ENCODE measurements at places on chromosomes 2 and 18.

DNA sequence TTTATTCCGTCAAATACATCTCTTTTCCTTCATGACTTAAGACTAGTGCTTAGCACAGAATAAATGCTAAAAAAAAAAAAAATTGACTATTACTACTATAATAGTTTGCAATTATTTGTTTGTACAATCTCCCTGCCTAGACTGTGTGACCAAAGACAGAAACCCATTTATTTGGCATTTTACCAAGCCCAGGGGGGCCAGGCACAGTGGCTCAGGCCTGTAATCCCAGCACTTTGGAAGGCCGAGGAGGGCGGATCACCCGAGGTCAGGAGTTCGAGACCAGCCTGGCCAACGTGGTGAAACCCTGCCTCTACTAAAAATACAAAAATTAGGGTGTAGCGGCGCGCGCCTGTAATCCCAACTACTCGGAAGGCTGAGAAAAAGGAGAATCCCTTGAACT lies 1.4 kb downstream of the ASB3 start:
- DNase-seq: no peak

- no peak for DNase-seq
Observed at GRCh38 chr2:221289389-221289788, 282.7 kb downstream of the EPHA4 start.

GRCh38 chr2:182605166-182605565 lies 110.9 kb upstream of the DNAJC10 start:
- no peak for DNase-seq

- no peak for DNase-seq
Observed at GRCh38 chr2:107235491-107236254, 349.7 kb upstream of the ST6GAL2 start.

GRCh38 chr18:63088262-63088661 lies 231.3 kb downstream of the BCL2 start:
- DNase-seq: no peak

DNA sequence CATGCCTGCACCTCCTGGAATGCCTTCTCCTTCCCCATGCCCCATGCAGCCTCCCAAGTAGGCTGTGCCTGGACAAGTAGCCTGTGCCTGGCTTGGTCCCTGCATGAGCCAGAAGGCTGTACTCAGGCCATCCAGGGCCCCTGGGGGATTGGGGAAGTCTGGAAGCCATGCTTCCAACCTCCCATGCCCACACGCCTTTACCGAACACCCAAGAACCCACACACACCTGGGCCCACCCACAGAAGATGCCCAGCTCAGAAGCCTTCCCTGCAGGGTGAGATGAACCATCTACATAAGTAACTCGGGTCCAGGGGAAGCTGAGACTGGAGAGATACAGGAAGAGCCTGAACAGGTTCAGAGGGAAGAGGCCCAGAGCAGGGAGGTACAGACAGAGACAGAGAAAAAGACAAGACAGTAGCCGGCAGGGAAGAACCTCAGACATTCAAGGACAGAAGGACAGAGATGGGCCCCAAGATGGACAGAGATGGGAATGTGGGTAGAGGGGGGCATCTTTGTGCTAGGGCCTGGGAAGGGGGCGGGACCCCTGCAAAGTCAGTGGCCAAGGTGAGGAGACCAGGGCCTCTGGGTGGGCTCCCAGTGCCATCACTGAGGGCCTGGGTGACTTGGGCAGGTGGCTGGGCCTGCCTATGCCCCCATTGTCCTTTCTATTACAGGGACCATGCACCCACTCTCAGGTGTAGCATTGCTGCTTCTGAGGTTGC lies 4.3 kb downstream of the BIN1 start:
- no peak for DNase-seq

DNA sequence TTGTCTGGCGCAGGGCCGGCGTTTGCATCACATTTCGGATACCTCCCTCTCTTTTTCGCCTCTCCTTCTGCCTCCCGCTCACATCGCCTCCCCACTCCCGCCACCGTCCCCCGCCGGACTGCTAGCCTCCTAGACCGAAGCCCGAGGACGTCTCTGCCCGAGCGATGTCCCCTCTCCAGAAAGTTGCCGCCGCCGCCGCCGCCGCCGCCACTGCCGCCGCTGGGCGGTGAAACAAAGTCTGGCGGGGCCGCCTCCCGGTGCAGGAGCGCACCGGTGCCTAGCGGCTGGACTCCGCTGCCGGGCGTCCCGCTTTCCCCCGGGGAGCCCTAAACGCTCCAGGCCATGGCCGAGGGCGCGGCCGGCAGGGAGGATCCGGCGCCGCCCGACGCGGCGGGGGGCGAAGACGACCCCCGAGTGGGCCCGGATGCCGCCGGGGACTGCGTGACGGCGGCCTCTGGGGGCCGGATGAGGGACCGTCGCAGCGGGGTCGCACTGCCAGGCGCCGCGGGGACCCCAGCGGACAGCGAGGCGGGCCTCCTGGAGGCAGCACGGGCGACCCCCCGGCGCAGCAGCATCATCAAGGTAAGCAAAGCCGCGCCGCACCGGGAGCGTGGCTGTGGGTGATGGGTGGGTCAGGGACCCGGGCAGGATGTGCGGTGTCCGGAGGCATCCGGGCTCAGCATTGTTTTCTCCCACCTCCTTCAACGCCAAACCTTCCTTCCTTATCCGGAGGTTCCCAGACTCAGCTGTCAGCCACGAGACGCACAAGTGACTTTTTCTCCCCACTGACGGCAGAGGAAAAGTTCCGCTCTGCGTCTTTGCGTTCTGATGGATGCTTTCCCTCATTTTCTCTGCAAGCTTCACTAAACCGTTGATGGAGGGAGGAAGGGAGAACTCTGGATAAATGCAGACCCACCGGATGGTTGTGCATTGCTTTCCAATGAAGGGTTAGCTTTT lies 643 bp downstream of the PLCL1 start:
- peak; percentile 34 for DNase-seq

GRCh38 chr2:189363559-189363958 lies 77.7 kb upstream of the WDR75 start:
- no peak for DNase-seq

GRCh38 chr2:42771546-42772153 lies 7.7 kb upstream of the OXER1 start:
- no peak for DNase-seq

All from stimulated activated effector memory CD8-positive, alpha-beta T cell treated with anti-CD3 and anti-CD28 coated beads, Interleukin-12 subunit alpha, Interleukin-12 subunit beta, amount 100 ng/mL, for 72 hours (primary cell).